DND-41 (cell line): ENCODE measurements at places on chromosomes 1 and 21.

- DNase-seq = no peak
- H3K27me3 ChIP-seq = no peaks in the 10 kb centered on the region
- H3K36me3 ChIP-seq = no peaks in the 10 kb centered on the region
- H3K4me3 ChIP-seq = no peak overlapping the region
- no peak overlapping the region for H3K27ac ChIP-seq
These were observed 408.8 kb upstream of the DAB1 start for GRCh38 chr1:57832612-57833011.

GRCh38 chr1:220149742-220150141 lies 55.8 kb downstream of the IARS2 start:
- DNase-seq = no peak
- peaks cover 67% of the 10 kb centered on the region for H3K36me3 ChIP-seq
- no peaks in the 10 kb centered on the region for H3K4me1 ChIP-seq
- H3K27ac ChIP-seq = no peak overlapping the region
- H3K4me3 ChIP-seq = no peak overlapping the region

DNA sequence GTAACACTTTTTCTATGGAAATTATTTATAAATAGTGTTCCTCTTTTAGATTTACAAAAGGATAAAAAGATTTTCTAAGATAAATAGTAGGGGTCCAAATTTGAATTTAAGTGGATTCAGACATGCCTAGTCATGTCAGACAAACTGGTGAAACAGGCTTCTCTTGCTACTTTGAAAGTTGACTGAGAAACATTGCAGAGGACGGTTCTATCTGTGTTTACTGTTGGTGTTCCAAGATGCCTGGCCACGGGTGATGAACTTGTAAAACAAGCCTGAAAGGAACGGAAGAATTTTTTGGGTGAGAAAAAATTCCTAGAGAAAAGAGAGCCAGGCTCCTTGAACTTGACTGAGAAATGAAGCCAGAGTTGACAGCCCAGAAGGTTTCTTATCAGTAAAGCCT lies 2.2 kb downstream of the KRTAP19-1 start:
- H3K4me3 ChIP-seq = no peak overlapping the region
- H3K27ac ChIP-seq = no peak overlapping the region
- H3K4me1 ChIP-seq = no peaks in the 10 kb centered on the region
- H3K36me3 ChIP-seq = no peaks in the 10 kb centered on the region

DNA sequence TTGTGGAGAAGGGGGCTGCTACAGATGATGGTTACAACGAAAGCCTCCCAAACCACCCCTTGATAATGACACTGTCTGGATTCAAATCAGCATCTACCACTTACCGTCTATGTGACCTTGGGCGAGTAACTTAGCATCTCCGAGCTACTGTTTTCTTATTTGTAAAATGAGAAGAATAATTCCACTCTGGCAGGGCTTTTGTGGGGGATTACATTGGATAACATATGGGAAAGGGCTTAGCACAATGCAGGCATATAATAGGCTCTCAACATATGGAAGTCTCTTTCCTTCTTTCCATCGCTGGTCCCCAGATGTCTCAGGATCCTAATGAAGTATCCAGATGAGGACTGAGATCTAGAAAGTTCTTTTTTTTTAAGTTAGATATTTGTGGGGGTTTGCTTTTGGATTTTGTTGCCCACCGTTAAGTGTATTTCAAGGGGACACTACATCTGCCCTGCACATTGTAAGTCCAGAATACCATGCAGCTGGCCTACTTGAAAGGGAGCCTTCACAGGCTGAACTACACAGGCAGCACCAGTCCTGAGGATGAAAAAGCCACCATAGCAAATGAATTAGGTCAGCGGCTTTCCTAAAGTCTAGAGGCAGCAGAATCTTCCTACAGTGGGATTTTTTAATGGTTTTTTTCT lies 172.2 kb upstream of the IRF2BP2 start:
- peaks cover 8% of the 10 kb centered on the region for H3K4me1 ChIP-seq
- DNase-seq = no peak
- H3K4me3 ChIP-seq = no peak overlapping the region
- no peaks in the 10 kb centered on the region for H3K36me3 ChIP-seq
- peaks cover 22% of the 10 kb centered on the region for H3K27me3 ChIP-seq

GRCh38 chr1:45958317-45958716 lies 154.9 kb downstream of the MAST2 start:
- no peaks in the 10 kb centered on the region for H3K4me1 ChIP-seq
- no peaks in the 10 kb centered on the region for H3K27me3 ChIP-seq
- no peak overlapping the region for H3K27ac ChIP-seq
- DNase-seq = no peak

DNA sequence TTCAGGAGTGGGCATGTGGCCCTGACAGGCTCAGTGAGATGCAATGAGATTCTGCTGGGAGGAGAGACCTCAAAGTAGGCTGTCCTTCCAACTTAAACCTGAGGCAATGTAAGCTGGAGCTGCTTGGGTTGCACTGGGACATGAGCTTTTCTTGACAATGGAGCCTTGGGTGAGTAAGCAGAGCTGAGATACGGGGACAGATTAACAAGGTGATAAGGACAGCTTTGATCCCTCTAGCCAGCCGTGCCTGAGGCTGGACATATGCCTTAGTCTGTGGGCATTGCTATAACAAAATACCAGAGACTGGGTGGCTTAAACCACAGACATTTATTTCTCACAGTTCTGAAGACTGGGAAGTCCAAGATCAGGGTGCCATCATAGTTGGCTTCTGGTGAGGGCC lies 18.3 kb upstream of the NGF start:
- no peak for DNase-seq
- no peaks in the 10 kb centered on the region for H3K4me1 ChIP-seq
- H3K4me3 ChIP-seq = no peak overlapping the region
- peaks cover 5% of the 10 kb centered on the region for H3K27me3 ChIP-seq

GRCh38 chr1:70915258-70916033 lies 132.2 kb downstream of the PTGER3 start:
- no peak overlapping the region for H3K4me3 ChIP-seq
- DNase-seq = no peak
- peaks cover 40% of the 10 kb centered on the region for H3K4me1 ChIP-seq
- H3K36me3 ChIP-seq = no peaks in the 10 kb centered on the region
- no peaks in the 10 kb centered on the region for H3K27me3 ChIP-seq

GRCh38 chr1:22662318-22662717 lies 9.3 kb downstream of the C1QB start:
- DNase-seq = peak; percentile 20
- H3K36me3 ChIP-seq = no peaks in the 10 kb centered on the region
- H3K4me3 ChIP-seq = no peak overlapping the region
- no peak overlapping the region for H3K27ac ChIP-seq
- H3K27me3 ChIP-seq = peaks cover 5% of the 10 kb centered on the region

DNA sequence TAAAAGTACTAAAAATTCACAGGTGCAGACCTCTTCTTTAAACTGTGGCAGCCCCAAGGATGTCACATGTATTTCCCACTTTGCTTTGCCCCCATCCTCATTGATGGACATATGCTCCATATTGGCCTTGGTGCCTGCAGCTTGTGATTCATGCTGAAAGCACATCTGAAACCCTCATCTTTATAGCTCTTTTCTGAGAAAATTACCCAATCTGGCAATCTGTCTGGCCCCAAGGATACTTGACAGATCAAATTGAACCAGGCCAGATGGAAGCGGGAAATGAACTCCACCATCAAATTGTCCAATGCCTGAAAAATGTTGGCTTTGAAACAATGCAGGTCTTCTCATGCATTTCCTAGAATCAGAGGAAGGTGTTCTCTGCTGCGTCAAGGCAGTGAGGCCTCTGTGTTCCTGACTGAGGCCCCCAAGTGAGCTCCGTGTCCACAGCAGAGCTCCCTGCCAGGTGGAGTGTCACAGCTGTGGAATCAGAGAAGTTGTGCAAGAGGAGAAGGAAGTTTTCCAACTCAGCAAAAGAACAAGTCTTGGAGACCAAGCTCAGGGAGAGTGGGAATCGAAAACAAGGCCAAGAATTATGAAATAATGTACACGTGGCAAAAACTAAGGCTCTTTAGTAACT lies 323.7 kb downstream of the PLPP3 start:
- H3K27me3 ChIP-seq = no peaks in the 10 kb centered on the region
- no peak for DNase-seq

DNA sequence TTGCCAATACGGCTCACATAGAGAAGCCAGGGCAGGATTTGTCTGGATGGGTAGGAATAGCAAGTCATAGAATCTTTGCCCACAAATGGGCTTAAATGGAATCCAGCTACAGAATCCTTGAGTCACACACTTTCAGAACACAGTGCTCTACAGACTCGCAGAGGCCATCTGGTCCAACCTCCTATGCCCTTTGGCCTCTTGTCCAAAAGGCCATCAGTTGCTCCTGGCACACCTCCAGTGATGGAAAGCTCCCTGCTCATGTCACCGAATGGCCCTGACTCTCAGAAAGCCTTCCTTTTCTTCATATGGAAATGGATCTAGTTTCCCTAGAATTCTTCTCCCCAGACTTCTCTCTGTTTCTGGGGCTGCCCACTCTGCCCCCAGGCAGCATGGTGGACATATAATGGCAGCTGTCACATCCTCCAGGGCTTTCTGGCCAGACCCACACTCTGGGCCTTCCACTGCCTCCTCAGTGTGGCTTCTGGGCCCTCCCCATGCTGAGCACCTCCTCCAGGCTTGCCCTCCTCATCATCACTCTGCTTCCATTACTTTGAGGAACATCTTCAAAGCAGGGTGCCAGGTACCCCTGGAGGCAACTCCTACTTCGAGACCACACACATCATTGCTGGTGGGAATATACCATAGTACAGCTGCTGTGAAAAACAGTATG lies 33.6 kb upstream of the TRABD2B start:
- H3K36me3 ChIP-seq = no peaks in the 10 kb centered on the region
- H3K4me1 ChIP-seq = no peaks in the 10 kb centered on the region
- no peak overlapping the region for H3K4me3 ChIP-seq
- H3K27ac ChIP-seq = no peak overlapping the region

DNA sequence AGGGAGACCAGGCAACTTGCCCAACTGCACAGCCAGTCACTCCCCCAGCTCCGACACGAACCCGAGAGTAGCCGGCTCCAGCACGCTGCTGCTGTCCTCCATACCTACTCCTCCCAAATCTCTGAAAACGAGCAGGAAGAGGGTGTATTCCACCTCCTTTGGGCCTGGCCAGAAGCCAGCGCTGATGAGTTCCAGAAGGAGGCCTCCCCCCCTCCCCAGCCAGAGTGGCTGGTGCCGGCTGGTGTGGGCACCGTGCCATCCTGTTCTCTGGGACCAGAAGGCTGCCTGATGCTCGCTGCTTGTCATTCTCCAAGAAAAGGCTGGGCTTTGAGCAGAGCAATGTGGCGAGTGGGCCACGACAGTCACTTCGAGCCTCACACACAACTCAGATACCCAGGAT lies 22.2 kb downstream of the KCNN3 start:
- no peaks in the 10 kb centered on the region for H3K27me3 ChIP-seq
- no peaks in the 10 kb centered on the region for H3K36me3 ChIP-seq
- H3K4me1 ChIP-seq = no peaks in the 10 kb centered on the region
- H3K4me3 ChIP-seq = no peak overlapping the region
- no peak overlapping the region for H3K27ac ChIP-seq

GRCh38 chr1:79204779-79205479 lies 198.4 kb upstream of the ADGRL4 start:
- DNase-seq = no peak
- H3K4me1 ChIP-seq = no peaks in the 10 kb centered on the region
- no peak overlapping the region for H3K4me3 ChIP-seq
- H3K27ac ChIP-seq = no peak overlapping the region

DNA sequence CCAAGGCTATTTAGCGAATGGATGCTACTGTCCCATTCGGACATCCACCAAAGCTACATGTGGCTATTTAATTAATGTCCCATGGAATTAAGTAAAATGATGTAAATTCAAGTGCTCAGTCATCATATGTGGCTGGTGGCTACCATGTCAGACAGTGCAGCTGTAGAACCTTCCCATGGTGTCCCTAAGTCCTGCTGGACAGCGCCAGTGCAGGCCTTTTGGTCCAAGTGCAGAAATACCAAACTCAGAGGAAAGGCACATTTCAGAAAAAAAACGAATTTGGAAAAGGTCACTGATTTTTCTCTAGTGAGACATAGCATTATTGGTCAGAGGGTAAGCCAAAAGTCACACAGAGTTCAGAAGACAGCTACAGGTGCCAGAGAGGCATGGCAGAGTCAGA lies 17.6 kb downstream of the TMPRSS2 start:
- H3K27me3 ChIP-seq = no peaks in the 10 kb centered on the region
- H3K4me1 ChIP-seq = peaks cover 19% of the 10 kb centered on the region
- DNase-seq = no peak
- no peak overlapping the region for H3K27ac ChIP-seq
- no peak overlapping the region for H3K4me3 ChIP-seq
- H3K36me3 ChIP-seq = no peaks in the 10 kb centered on the region

- peak; percentile 61 for DNase-seq
- H3K27me3 ChIP-seq = no peaks in the 10 kb centered on the region
- H3K27ac ChIP-seq = no peak overlapping the region
These were observed 132.8 kb downstream of the PTPRC start for GRCh38 chr1:198771563-198772153.

DNA sequence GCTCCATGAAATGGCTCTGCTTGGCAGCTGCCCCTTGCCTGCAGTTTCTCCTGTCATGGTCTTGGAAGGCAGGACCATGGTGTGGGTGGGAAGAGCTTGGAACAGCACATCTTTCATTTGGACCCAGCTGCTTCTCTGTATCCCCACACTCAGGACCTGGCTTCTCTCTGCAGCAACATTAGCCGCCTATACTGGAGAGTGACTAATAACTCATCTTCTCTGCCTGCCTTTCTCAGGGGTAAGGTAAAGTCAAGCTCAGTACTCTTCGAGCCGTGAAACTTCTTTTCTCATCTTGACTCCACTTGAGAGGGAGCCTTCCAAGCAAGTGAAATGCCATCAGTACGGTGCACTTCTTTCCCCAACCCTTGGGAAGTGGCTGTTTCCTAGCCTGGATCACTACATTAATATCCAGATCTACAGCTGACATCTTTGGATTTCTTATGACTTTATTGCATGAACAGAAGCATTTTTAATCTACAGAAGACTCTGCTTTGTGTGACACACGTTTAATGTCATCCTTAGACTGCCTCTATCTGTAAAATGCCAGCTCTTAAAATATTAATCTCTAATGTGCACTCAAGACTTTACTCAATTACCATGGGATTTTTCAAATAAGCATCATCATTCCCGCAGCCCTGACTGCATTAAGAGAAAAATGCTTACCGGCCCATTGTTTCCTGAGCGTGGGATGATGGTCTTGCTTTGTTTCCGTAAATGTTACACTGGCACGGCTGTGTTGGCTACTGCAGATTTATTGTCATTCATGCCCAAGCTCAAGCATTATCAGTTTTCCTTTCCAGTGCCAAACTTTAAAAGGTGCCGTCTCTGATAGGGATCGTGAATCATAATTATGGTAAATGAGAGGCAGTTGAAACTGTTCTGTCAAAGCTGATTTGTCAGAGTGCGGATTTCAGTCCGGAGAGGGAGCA lies 242.9 kb downstream of the HHAT start:
- DNase-seq = no peak
- H3K4me3 ChIP-seq = no peak overlapping the region
- H3K4me1 ChIP-seq = no peaks in the 10 kb centered on the region
- no peaks in the 10 kb centered on the region for H3K27me3 ChIP-seq
- H3K27ac ChIP-seq = no peak overlapping the region
